ENCODE measurements at places on chromosomes 4 and X.

DNA sequence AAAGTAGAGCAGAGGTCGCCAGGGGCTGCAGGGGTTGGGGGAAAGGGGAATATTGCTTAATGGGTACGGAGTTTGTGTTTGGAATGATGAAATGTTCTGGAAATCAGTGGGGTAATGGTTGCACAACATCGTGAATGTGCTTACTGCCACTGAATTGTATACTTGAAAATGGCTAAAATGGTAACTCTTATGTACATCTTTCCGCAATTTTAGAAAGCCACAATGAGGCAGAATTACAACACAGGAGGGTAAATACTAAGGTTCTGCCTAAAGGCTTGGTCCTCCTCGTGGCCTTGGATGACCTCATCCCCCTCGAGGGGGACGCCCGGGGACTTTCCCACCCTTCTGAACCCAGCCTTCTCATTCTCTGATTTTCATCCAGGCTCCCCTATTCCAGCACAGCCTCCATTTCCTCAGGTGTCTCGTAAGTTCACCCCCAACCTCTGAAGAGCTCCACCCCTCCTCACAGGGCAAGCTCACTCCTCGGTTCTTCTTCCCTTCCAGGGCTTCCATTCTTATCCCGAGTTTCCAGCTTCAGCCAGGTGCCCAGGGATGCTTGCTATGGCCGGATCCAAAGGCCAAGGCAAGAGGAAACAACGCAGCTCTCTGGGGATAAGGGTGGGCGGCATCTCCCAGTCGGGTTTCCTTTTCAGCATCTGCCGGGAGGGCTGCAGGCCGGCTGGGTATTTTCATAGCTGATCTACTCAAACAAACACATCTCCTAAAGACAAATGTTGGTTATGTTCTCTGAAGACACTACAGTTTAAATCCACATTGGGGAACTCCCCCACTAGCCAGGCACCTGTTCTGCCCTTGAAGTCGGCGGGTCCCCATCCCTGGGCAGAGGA lies 71.3 kb upstream of the ACSL1 start:
- no peak for DNase-seq

- no peak for DNase-seq
Observed at GRCh38 chr4:76688619-76689144, 209.3 kb downstream of the SOWAHB start.

- DNase-seq = no peak
Observed at GRCh38 chr4:74412225-74412624, 32.7 kb upstream of the AREG start.

- no peak for DNase-seq
Observed at GRCh38 chrX:123854329-123854728, 5.5 kb upstream of the XIAP start.

GRCh38 chr4:627347-628125 lies 2.2 kb downstream of the PDE6B start:
- DNase-seq = no peak

DNA sequence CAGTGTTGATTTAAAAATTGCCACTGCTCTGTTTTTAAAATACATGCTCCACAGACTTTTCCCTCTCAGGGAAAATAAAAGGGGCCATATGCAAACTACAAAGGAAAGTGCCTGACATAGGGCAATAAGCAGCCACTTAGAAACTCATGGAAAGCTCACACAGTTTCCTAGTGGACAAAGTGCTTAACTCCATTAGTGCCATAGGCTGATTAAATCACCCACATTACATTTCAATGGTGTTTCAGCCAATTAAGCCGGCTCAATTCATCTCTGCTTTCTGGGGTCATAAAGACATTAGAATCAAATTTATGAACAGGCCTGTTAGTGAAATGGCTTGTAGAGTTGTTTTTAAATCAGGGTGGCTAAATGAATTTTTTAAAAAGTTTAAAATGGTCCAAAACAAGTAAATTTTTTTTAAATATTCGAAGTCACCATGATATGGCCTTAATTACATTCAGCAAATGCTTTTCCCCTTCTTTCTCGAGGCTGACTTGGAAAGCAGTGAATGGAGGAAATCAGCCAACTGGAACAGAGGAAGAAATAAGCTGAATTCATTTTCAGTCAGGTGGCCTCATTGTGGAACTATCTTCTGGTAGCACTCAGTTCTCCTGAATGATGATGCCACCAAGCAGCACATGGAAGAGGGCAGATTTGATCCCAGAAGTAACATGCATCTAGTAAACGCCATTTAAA lies 2305.1 kb upstream of the AGA start:
- DNase-seq = no peak

- no peak for DNase-seq
Observed at GRCh38 chr4:152039023-152039481, 278.2 kb upstream of the GATB start.

DNA sequence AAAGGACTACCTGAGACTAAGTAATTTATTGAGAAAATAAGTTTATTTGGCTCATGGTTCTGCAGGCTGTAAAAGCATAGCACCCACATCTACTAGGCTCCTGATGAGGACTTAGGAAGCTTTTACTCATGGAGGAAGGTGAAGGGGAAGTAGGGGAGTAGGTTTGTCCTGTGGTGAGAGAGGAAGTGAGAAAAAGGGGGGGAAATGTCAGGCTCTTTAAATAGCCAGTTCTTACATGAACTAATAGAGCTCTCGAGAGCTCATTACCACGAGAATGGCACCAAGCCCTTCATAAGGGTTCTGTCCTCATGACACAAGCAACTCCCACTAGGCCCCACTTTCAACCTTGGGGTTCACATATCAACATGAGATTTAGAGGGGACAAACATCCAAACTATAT lies 125.5 kb upstream of the NRK start:
- no peak for DNase-seq

DNA sequence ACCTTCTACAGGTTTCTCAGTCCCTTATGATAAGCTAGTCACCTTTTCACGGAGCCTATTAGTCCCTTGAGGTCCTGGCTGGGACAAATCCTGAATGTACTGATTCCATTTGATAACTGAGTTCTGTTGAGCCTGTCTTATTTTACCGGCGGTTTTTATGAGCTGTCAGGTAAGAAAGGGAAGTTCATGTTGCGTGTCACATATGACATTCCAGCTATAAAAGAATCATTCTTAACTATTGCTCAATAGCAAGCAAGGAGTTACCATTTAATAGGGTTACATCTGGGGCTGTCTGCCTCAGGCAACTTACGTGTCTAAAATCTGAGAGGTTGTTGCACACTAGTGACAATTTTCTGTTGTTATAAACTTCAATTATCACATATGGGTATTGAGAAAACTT lies 394.6 kb downstream of the TECRL start:
- no peak for DNase-seq

DNA sequence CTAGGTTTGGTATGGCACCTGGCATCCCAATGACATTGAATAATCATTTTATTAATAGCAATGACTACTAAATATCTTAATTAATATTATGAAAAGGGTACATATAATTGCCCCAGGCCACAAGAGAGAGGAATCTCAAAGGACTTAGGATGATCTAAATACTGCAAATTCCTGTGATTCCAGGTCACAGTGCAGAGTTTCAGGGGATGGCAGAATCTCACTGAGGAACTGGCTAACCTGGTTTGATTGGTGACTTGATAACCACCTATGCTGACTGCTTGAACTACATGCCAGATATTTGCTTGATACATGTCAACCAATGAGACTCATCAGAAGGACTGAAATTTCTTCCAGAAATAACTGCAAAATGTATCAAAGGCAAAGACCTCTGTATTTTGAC lies 37.2 kb downstream of the BTC start:
- DNase-seq = no peak

- DNase-seq = no peak
Observed at GRCh38 chr4:140719686-140720085, 36.5 kb downstream of the TBC1D9 start.
